Panc1 (cell line): ENCODE measurements at places on chromosomes 3 and 15.

GRCh38 chr15:74262625-74263024, 26.5 kb downstream of the CCDC33 start:
- DNase-seq = no peak

GRCh38 chr15:58139989-58140522, 1.9 kb downstream of the AQP9 start:
- DNase-seq = no peak

DNA sequence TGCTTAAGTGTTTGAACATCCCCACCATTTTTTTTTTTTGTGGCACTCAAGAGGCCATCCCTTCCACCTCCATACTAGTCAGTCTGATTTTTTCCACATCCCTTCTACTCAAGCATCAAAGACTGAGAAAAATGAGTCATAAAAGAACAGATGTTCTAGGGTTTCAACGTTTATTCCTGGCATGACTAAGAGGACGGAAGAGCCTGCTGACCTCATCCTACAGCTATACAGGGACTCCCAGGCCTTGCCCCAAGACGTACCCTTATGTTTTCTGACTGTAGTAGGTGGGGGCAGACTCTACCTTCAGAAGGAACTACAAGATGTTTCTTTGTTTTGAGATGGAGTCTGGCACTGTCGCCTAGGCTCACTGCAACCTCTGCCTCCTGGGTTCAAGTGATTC, 3.3 kb upstream of the ITPKA start:
- DNase-seq = peak; percentile 71

- DNase-seq = no peak
Observed at GRCh38 chr3:44159696-44160300, 81.9 kb upstream of the TOPAZ1 start.

DNA sequence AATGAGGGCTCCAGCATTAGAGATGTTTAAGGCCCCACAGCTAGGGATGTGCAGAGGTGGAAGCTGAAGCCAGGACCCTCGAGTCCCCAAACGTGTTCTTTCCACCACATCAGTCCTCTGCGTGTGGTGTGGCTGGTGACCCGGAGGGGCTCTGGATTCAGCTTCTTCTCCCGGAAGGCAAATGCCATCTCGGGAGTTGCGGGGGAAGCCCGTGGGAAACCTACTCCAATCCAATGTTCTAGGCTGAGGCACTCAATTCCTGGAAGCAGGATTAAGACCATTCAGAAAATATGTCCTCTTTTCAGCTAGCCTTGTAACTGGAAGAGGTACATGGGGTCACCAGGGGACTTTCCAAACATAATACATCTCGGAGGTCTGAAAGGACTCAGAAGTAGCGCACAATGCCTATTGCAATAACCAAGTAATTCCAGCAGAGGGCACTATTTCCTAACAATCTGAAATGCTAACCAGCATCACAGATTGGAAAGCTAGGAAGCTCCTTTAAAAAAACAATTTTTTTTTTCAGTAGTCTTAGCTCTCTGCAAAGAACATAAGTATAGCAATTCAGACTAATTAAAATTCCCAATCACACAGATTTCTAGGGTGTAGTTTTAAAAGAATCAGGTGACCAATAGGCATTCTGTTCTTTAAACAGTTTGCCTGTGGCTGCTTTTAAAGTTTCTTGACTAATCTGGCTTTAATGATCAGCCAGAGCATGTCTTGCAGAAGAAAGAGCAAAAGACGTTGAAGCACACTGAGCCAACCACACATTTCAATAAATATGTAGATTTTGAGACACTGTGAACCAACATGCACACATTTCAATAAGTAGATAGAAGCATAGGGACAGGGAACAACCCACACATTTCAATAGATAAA, 36.1 kb downstream of the BNC1 start:
- DNase-seq = peak; percentile 42

- no peak for DNase-seq
Observed at GRCh38 chr3:148697306-148698189, at the start of gene AGTR1. AGTR1 (plus strand) TSS chr3:148697903; CDS start chr3:148741036, 43,133 bp downstream.

DNA sequence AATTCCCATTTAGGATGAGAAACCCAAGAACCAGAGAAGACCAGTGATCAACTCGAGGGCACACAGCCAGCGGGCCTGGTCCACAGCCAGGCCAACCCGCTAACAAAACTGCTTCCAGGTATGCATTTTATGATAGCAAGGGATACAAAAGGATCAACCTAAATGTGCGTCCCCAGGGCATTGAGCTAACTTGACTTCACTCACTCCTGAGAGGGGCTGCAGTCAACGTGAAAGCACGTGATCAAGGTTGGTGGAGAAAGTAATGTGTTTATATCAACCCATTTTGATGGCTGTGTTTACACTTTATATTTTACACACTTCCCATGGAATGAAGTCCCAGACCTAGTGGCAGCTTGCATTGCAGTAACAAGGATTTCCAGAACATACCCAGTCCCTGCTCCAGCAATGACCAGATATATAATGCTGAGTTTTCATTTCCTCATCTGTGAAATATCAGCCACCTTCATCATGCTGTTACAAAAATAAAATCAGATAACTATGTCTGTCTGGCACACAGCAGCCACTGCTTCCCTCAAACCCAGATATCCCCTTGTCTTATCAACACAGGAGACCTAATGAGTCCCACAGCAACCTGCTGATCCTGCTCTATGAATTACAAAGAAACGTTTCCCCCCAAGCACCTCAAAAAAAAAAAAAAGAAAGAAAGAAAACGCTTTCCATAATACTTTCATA, 2.0 kb downstream of the KLHL6 start:
- no peak for DNase-seq

- no peak for DNase-seq
Observed at GRCh38 chr15:64875641-64876223, 34.0 kb downstream of the PLEKHO2 start.

DNA sequence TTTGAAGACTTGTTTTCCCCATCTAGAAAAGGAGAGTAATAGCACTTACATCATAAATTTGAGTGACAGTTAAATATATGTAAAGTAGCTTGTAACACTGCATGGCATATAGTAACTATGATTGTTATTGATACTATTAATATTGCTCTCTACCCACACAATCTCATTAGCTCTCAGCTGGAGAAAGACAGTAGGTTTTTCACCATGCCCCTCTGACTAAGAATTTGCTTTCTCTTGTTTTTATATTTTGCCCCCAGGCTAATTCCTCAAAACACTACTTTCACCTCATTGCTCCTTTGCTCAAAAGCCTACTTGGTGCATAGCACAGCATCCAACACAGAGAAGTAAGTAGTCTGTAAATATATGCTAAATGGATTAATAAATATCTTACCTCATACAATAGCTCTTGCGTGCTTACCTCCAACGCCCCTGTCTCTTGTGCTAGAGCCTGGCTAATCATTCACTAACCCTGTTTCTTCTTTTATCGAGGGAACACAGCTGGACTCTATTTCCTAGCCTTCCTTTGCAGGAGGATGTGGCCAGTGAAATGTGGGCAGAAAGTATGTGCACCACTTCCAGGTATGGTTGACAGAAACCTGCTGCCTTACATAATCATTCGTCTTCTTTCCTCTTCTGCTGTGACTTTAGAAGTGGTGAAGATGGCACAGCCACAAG, 190.0 kb downstream of the PLCH1 start:
- no peak for DNase-seq

- DNase-seq = no peak
Observed at GRCh38 chr3:183764847-183765731, 60.3 kb downstream of the MAP6D1 start.
